Smooth muscle cell of bladder (primary cell): ENCODE measurements at places on chromosomes 4 and X. TPM values are rescaled to one million over a fixed set of nuclear protein-coding genes. Genes with fewer than 3 reads are reported as not detected.

The CDKL5 gene
- total RNA-seq: 2.9 and 3.3 TPM in 2 replicates

The RIPPLY1 gene
- 0.14 TPM in 1 of 2 replicates, not detected in the other for total RNA-seq

The NKX6-1 gene
- not detected in 2 replicates for total RNA-seq

The EPHA5 gene
- total RNA-seq: 7.1 and 19.0 TPM in 2 replicates

The HPGDS gene
- total RNA-seq: not detected in 2 replicates

The ANKRD37 gene
- total RNA-seq: 3.7 and 25.8 TPM in 2 replicates

The RPGR gene
- total RNA-seq: 4.6 TPM in 2 replicates

The PFKFB1 gene
- total RNA-seq: under 0.01 TPM in 1 of 2 replicates, not detected in the other

The TAF7L gene
- 0.37 and 0.43 TPM in 2 replicates for total RNA-seq

The CT45A5 gene
- total RNA-seq: not detected in 2 replicates

The RELL1 gene
- total RNA-seq: 93.4 and 97.6 TPM in 2 replicates

The LRRC66 gene
- total RNA-seq: 0.43 and 0.46 TPM in 2 replicates
